B cell (primary cell): ENCODE measurements at places on chromosomes 11 and 22.
A peak's percentile ranks its signal among the peaks of the same experiment; 100 is the strongest.

DNA sequence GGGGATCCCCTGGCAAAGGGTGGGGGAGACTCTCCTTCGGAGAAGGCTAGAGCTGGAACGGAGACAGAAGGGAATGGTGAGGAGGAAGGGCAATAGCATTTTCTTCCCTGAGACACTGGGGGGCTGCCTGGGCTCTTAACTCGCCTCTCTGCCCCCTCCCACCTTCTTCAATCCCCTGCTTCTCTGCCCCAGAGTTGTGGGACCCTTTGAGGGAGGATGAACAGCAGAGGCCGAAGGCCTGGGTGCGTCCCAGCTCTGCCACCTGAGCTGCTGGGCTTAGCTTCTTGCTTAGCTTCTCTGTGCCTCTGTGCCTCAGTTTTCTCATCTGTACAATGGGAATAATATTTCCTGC lies 72.4 kb downstream of the RTL6 start:
- DNase-seq = no peak

GRCh38 chr11:30317030-30317429 lies 5.9 kb upstream of the ARL14EP start:
- no peak for DNase-seq

GRCh38 chr22:24474221-24474620 lies 20.9 kb upstream of the UPB1 start:
- DNase-seq = no peak

GRCh38 chr22:36228944-36229343 lies 10.4 kb downstream of the APOL2 start:
- no peak for DNase-seq

- DNase-seq = no peak
Measured at GRCh38 chr11:73172992-73173656, 31.0 kb upstream of the FCHSD2 start.

GRCh38 chr11:10855295-10855694 lies 2.6 kb downstream of the ZBED5 start:
- no peak for DNase-seq

DNA sequence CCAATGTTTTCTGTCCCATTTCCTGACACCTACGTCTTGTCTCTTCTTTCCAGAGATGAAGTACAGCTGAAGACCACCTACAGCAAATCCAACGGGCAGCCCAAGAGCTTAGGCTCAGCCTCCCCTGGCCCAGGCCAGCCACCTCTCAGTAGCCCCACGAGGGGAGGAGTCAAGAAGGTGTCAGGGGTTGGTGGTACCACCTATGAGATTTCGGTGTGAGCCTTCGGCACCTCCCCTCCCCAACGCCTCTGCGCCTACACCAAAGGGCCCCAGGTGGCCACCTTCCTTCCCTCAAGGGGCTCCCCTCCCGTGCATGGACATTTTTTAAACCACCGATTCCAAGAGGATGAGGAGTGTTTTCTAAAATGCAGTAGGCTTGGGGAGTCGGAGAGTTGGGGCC lies 12.2 kb downstream of the MED19 start:
- DNase-seq = no peak

- DNase-seq = peak; percentile 58
Measured at GRCh38 chr11:105034813-105035620, at the start of gene CASP1. Gene CASP1, minus strand, starts transcription at chr11:105035144. Its CDS starts 31 bp downstream, at chr11:105035113.

GRCh38 chr22:37427135-37427710 lies at the start of gene ELFN2:
Gene ELFN2, minus strand, starts transcription at chr22:37427479. Its CDS starts 51,945 bp downstream, at chr22:37375534.
- DNase-seq = peak; percentile 41

GRCh38 chr11:69155302-69156234 lies at the start of gene SMIM38:
Gene SMIM38, plus strand, starts transcription at chr11:69155935. Its CDS starts 1,912 bp downstream, at chr11:69157847.
- peak; percentile 15 for DNase-seq

GRCh38 chr11:130536106-130537040 lies 87.9 kb downstream of the ADAMTS15 start:
- no peak for DNase-seq

DNA sequence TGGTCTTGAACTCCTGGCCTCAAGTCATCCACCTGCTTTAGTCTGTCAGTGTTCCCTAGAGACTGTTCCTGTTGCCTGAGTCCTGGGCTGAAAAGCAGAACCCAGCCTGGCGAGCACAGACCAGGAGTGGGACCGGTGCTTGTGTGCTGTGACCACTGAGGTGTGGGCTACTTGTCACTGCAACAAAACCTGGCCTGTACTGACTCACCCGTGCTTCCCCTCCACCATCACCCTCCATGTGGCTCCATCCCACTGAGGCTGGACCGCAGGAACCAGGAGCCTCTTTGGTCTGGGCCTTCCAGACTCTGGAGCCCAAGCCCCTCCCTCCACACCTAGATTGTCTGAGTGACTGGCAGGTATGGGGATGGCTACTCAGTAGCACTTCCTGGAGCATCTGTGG lies 8.6 kb downstream of the MCAT start:
- DNase-seq = no peak

DNA sequence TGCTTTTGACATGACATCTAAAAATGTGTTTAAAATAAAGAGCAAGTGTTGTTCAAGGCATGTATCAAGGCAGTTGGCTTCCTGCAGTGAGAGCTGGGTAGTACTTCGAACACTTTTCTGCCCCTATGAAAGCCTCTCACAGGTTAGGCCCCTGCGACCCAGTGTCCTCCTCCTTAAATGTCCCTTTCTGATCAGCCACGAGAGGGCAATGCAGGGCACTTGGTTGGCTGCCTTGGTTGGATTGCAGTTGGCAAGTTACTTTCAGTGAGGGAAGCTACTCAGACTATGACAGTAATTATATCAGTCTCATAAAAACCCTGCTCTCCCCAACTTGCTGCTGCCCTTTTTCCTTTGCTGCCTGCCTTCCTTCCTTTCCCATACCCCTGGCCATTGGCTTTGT lies 743.8 kb downstream of the NTM start:
- DNase-seq = no peak

DNA sequence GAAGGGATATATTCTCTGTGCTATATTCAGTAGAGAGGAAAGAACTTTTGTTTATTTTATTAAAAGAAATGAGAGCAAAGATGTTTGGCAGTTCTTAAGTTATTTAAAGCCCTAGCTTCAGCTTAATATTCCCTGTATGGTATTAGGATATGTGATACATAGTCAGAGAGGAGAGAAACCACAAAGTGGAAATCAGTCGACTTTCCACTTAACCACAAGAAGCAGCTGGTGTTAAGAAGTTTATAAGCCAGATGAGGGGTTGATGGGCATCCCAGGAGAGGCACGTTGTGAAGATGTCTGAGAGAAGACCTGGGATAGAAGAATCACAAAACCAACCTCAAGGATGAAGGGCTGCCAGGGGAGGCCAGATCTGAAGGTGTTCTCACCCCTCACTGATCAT lies 23.3 kb upstream of the PHF21B start:
- DNase-seq = no peak

DNA sequence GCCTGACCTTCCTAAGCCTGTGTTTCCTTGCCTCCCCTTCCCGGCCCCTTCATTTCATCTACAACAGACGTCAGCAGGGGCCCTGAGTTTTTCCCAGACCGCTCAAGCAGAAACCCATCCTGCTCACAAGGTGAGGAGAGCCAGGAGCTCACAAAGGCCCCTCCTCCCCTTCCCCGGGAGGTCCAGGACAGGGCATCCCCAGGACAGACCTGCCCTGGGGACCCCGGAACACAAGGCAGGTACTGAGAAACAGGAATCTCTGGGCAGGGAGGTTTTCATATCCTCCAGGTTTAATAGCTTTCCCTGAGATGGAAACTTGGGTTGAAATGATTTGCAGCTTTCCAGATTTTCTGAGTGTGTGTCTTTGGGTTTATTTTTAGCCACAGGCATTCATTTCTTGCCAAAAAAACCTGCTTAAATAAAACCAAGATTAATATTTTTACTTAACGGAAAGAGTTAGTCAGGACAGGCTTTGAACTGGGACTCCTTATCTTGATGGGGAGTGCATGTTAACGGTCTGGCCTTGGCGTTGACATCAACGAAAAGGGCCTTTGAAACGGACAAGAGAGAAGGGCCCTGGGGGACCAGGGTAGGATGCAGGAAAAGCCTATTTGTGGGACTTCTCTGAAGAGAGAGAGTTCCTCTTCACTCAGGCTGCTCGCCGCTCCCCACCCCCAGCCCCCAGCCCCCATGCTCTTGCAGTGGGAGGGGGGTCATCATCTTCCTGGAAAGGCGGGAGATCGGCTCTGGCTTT lies 38.5 kb downstream of the TIMP3 start:
- DNase-seq = no peak

DNA sequence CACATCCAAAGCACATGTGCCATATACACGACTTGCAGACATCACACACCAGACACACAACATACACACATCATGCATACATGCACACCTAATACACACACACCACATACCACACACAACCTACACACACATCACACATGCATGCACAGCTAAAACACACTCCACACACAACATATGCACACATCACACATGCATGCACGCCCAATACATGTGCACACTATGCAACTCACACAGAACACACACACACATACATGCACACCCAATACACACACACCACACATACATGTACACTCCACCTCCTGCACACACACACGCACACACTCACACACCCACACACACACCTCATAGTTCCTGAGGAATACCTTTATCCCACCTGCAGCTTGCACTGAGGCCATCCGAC lies 436.0 kb downstream of the MIAT start:
- DNase-seq = no peak

DNA sequence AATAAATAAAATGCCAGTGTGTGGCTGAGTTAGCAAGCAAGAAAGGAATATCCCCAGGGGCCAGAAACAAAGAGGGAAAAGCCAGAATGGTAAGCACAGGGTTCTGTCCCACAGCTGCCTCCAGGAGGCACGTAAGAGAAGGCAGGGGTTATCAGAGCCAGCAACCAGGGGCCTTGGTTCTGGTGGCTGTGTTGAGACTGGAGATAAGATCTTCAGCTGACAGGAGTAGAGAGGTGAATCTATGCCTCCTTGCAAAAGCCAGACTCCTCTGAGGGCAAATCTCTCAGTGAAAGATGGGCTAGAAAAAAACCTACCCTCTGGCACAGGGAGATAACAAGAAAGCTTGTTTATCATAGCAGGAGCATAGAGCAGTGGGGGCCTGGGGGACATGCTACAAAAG lies 29.8 kb upstream of the NFAM1 start:
- no peak for DNase-seq

DNA sequence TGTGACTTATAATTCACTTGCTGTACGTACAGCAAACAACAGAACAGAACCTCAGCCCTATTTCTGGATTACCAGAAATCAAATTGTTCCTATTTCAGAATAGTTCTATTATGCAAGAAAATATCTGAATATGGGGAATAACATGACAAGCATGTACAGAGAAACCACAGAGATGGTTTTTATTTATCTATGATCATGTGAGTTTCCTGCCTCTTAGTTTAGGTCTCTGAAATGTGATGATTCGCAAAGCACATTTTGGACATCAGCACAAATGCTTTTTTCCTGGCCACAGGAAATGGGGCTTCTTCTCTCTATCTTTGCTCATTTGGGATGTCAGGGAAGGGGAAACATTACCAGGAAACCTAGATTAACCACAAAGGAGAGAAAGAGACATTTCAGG lies 266.7 kb upstream of the CTSC start:
- no peak for DNase-seq

GRCh38 chr11:123408619-123409455 lies 21.2 kb upstream of the GRAMD1B start:
- DNase-seq = no peak

DNA sequence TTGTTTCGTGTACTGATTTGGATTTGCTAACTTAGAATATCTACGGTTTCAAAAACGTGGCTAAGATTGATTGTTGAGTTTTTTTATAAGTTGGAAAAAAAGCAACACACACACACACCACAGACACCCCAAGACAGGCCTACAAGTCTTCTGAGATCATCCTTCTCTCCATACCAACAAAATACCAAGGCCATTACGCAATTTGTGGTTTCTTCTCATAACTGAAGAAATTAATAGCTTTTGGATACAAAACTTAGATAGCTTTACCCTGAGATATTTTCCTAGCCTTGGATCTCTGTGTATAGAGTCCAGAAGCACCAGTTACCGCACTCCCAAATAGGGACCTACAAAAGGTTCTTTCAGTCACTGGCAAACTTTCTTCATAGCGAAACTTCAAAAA lies 113.6 kb downstream of the SIK3 start:
- DNase-seq = no peak

DNA sequence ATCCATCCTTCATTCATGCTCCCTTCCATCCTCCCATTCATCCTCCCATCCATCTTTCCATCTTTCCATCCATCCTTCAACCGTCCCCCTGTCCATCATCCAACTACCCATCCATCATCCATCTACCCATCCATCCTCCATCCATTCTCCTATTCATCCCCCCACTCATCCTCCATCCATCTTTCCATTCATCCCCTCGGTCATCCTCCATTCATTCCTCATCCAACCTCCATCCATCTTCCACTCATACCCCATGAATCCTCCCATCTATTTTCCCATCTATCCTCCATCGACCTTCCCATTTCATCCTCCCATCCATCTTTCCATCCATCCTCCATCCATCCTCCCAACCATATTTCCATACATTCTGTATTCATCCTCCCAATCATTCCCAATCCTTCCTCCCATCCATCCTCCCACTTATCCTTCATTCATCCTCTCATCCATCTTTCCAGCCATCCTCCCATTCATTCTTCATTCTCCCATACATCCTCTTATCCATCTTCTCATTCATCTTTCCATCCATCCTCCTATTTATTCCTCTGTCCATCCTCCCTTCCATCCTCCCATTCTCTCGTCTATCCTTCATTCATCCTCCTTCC lies 29.9 kb downstream of the IGLL1 start:
- no peak for DNase-seq

DNA sequence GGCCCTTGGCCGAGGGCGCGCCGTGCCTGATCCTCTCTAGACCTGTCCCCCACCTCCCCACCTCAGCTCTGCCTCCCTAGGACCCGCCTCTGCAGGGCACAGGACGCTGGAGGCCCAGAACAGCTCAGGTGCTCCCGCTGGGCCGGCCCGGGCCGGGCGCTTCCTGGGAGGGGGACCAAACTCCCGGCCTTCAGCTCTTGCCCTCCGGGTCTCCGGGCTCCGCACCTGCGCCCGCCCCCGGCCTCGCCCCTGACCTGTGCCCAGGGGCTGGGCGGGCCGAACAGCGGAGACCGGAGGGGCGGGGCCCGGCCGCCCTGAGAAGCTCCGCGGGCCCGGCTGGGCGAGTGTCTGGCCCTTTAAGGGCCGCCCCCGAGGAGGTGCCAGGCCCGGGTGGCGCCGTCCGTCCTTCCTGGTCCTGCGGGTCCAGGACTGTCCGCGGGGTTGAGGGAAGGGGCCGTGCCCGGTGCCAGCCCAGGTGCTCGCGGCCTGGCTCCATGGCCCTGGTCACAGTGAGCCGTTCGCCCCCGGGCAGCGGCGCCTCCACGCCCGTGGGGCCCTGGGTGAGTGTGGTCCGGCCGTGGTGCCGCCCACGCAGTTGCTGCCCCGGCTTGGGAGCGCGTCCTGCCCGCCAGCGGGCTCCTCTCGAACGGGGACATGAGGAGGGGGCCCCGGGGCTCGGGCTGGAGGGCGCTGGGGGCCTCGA lies at the start of gene SSH3:
TSS of gene SSH3 (plus strand) at position 399 of the 703 bp plus-strand sequence. CDS start at position 495, 96 bp downstream.
- DNase-seq = no peak

GRCh38 chr11:79291948-79292347 lies 148.9 kb downstream of the TENM4 start:
- no peak for DNase-seq

DNA sequence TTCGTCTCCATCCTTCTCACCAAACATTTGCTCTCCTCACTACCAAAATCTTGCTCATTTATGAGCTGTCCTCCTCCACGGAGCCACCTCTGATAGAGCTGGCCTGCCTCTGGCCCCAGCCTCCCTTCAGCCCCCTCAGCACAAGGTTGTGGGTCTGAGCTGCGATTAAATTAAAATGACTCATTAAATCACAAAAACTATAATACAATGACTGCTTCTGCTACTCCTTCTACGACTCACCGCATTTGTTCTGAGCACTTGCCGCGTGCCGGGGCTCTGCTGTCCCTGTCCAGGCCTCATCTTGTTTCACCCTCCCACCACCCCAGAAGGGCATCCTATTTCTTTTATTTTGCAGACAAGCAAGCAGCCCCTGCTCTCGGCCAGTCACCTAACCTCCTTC lies 49.2 kb upstream of the TIMP3 start:
- no peak for DNase-seq
